ENCODE measurements at places on chromosomes 5 and 9.

DNA sequence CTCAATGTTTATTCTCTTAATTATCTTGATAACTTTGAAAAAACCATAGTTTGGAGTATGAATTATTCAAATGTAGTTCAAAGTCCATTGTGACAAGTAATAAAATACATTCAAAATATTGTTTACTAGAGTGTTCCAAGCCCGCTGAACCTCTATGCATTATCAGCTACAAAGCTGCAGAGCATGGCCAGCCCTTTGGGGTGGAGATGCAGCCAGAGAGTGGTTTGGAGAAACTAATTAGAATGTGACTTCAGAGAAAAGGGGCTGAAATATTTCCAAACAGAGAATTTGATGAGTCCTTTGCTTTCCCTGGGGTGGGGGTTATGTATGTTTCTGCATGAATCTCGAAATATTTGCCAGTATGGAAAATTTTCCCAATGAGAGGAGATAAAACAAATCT, 211.3 kb downstream of the NTRK2 start:
- no peak for DNase-seq

DNA sequence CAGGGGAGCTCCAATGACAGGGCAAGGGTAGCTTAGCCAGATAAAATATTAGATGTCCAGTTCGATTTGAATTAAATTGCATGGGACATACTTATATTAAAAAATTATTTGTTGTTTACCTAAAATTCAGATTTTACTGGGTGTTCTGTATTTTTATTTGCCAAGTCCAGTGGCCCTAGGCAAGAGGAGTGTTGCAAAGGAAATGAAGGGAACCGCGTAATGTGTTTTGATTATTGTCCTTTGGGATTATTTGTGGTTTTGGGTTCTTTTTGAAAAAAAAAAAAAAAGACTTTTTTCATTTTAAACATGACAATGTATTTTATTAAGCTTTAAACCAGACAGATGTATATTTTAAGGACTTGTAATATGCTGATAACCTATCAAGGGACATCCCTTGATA, 179.3 kb downstream of the C9orf152 start:
- no peak for DNase-seq

DNA sequence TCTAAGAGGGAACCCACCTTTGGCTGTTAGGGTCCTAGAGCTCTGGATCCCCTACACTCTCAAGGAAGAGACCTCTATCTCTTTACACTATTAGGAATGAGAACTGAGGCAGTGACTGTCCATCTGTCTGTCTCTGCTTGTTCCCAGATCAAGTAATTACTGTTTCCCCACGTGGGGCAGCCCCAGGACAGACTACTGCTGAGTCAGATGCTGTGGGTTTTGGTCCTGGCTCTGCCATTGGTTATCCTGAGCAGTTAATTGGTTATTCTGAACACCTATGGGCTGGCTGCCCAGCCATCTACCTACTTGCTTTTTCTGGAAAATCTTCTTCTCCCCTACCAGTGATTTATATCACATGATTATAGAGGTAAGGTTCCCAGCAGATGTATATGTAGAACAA, 33.3 kb downstream of the FBXO10 start:
- DNase-seq, result no peak

- DNase-seq, result no peak
Observed at GRCh38 chr5:3105581-3105980, 354.1 kb upstream of the IRX2 start.

GRCh38 chr5:52869391-52869790, 81.7 kb downstream of the ITGA1 start:
- DNase-seq, result no peak

DNA sequence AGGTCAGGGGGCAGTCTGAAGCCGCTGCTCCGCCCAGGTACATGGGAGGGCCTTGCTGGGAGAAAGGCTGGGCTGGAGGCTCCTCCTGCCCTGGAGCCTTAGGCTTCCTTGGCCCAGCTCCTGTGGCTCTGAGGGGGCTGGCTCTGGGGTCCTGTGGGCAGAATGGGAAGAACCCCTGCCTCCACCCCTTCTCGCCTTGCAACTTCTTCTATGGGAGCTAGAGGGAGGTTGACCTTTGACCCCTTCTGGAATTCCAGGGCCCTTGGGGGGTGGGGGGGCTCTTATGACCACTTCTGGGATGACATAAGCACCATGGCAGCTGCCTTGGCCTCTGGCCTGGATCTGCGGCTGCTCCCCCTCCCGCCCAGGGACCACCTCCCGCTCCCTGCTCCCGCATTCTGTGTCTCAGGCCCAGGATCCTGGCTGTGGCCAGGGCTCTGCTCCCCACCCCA, 32.2 kb downstream of the IER5L start:
- no peak for DNase-seq

DNA sequence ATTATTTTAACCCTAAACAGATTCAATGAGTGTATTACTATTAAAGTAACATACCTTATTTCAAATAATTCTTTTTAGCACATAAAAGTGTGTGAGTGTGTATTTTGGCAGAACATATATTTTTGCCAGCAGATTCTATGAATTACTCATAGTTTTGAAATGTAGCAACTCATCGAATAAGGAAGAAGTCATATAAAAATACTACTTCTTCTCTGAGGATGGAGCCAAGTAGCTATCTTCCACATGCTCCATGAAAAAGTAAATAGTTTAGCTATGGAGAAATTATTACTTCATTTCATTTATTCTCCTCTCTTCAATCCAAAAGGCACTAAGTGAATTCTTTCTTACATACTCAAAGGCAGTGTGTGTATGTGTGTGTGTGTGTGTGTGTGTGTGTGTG, 1090.4 kb upstream of the CDH6 start:
- DNase-seq, result no peak

- DNase-seq, result no peak
Observed at GRCh38 chr5:164372892-164373291, 867.5 kb downstream of the MAT2B start.

GRCh38 chr9:26292943-26293342, 599.7 kb downstream of the CAAP1 start:
- no peak for DNase-seq

GRCh38 chr9:88833946-88834345, 157.3 kb upstream of the S1PR3 start:
- no peak for DNase-seq

DNA sequence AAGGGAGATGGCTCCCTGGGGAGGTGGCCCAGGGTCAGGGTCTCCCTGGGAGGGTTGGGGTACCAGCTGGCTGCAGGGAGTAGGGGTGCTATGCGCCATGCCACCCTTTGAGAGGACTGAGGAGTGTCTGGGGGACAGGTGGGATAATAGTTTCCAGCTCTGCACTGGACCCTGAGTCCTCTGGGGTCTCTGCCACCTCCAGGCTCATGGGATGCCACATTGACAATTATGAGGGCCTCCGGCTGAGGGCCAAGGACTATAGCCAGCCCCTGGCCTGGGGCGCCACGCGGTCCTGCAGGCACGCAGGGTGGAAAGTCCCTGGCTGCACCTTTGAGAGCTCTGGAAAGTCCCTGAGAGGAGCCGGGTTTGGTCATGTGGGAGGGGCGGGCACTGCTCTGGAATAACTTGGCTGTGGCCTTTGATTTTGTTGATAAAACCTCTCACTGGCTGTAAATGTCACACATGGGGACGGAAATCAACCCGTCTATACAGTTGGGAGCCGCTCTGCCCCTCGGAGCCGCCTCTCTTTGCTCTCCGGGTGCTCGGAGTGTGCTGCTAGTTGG, 16.0 kb downstream of the TRAF2 start:
- peak; percentile 84 for DNase-seq

- DNase-seq, result no peak
Observed at GRCh38 chr5:3535414-3536211, 60.0 kb upstream of the IRX1 start.

- DNase-seq, result no peak
Observed at GRCh38 chr9:17942498-17942897, 363.6 kb downstream of the SH3GL2 start.

GRCh38 chr5:151665613-151666012, 21.1 kb downstream of the SPARC start:
- no peak for DNase-seq

GRCh38 chr5:126284977-126285696, 138.1 kb upstream of the GRAMD2B start:
- no peak for DNase-seq

DNA sequence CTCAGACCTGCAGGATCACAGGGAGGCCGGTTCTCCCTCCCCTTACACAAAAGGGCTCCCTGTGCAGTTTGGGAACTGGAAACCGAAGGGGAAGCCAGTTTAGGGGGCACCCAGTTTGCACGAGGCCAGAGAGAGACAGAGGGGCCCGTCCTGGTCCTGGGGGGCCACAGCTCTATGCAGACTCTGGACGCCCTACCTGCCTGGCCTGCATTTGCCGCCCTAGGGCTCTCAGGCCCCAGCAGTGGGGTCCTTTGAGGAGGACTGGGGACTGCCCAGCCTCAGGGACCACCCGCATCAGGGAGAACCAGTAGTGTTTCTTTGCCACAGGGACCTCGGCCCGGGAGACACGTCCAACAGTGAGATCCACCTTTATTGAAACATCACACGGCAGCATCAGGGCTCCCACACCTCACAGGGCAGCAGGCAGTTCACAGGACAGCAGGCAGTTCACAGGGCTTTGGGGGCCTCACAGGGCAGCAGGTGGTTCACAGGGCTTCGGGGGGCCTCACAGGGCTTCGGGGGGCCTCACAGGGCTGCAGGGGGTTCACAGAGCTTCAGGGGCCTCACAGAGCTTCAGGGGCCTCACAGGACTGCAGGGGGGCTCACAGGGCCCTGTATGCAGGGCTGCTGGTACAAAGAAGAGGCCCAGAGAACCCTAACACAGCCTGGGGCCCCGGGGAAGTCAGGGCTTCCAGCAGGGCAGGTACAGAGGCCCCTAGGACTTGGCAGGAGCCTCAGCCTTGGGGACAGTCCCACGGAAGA, 648 bp upstream of the NSMF start:
- DNase-seq, result no peak

DNA sequence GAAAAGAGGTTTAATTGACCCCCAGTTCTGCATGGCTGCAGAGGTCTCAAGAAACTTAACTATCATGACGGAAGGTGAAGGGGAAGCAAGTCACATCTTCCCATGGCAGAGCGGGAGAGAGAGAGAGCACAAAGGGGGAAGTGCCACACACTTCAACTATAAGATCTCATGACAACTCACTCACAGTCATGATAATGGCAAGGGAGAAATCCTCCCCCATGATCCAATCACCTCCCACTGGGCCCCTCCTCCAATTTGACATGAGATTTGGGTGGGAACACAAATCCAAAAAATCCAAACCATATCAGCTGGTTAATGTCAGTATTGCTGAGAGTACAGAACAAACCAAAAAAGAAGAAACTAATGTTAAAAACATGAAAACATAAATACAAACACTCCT, 120.2 kb downstream of the STARD4 start:
- no peak for DNase-seq

DNA sequence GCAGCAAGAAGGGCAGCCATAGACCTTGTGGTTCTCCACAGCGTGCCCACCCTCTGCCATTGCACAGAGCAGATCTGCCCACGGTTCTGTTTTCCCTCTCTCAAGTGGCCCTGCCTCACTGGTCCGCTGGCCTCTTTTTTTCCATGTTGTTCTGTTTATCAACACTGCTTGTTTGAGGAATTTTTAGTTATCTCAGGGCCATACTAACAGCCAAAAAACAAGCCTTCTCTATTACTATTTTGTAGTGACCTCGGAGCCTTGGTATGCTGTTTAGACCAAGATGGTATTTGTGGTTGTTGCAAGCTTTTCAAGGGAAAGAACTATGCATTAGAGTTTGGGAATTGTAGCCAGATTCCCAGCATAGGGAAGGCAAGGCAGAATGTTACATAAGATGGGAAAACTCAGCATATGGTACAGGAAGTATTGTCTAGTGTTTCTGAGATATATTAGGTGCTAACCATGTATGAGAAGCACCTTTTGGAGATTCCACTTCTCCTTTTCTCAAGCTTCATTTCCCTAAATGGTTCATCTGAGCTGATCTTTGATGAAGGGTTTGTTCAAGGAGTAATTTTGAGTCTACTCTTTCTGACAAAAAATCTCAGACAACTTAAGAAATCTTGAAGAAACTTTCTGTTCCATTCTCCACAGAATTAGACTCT, 54.3 kb downstream of the NUP214 start:
- DNase-seq, result no peak

DNA sequence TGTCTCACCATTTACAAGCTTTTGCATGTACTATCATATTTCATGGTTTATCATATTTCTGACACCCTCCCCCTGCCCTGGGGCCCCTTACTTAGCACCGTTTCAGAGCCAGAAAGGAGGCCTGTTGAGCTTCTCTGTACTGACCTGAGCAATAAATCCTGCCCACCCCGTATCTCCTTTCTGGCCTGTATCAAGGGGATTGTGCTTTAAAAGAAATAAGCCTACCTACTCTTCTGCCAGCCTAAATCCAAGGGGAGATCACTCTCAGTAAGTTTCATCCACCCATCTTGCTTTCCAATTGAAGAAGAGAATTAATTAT, 54.0 kb upstream of the FST start:
- DNase-seq, result no peak

DNA sequence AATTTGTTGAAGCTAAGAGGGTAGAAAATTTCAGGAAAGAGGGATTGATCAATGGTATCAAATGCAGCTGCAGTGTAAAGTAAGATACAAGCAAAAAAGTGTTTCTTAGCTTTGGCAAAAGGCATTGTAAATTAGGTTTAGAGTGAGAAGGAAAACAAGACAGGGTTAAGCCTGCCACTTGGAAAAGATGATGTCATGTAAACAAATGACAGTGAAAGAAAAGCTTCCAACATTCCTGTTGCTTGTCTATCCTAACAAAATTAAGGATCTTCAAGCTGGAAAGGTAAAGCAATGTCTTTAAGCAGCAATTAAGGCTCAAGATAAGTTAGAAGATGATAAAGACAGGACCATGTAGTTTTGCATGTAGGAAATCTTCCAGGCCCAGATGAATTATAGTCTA, 139.1 kb upstream of the PPP2R2B start:
- no peak for DNase-seq

DNA sequence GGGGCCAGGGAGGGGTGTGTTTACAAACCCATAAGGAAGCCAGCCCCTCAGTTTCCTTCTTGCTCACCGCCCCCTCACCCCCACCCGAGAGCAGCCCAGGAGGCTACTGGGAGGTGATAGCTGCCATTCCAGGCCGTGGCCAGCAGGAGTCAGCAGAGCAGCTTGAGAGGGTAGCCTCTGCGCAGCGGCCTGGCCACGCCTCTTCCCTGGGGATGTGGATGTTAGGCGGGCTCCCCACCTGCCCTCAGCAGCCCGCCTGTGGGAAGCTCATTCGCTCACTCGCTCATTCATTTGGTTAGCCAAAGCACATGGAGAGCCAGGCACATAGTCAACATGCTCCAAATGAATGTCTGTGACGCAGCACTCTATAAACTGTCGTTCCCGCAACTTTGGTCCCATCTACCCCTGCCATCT, 6.1 kb upstream of the DPM2 start:
- DNase-seq, result peak; percentile 39

- DNase-seq, result no peak
Observed at GRCh38 chr5:7755958-7756357, 95.0 kb downstream of the CFAP90 start.

GRCh38 chr9:100425758-100426157, 1.2 kb upstream of the MSANTD3 start:
- DNase-seq, result no peak

DNA sequence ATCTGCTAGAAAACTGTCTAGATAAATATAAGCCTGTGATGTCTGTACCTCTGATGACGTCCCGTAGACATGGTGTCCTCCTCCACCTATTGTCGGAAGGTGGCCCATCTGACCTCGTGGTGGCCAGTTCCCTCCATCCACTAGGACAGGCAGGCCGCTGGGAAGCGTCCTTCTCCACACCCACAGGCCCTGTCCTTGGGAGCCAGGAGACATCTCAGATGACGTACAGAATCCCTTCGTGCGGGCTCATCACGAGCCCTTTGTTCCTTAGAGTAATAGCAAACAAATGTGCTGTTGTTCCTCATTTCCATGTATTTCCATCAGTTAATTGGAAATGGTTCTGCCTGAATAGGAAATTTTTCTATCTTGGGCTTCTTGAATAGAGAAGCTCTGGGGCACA, 38.3 kb upstream of the TENT4A start:
- DNase-seq, result no peak

Data from effector memory CD4-positive, alpha-beta T cell (primary cell).